Neural crest cell (in vitro differentiated cells): ENCODE measurements at places on chromosomes 3 and 15. TPM values are rescaled to one million over a fixed set of nuclear protein-coding genes. Genes with fewer than 3 reads are reported as not detected.

GRCh38 chr15:67183443-67184169, 70.9 kb downstream of the AAGAB start:
- H3K27ac ChIP-seq, result no peak overlapping the region
- H3K27me3 ChIP-seq, result no peaks in the 10 kb centered on the region
- no peak overlapping the region for H3K4me3 ChIP-seq
- peaks cover 9% of the 10 kb centered on the region for H3K36me3 ChIP-seq

- H3K4me1 ChIP-seq, result peaks cover 45% of the 10 kb centered on the region
- peaks cover 27% of the 10 kb centered on the region for H3K36me3 ChIP-seq
- no peak for DNase-seq
- H3K4me3 ChIP-seq, result no peak overlapping the region
Measured at GRCh38 chr15:85583442-85583841, 203.0 kb downstream of the AKAP13 start.

The PAK6 gene
- 0.28 and 0.93 TPM in 2 replicates for total RNA-seq

DNA sequence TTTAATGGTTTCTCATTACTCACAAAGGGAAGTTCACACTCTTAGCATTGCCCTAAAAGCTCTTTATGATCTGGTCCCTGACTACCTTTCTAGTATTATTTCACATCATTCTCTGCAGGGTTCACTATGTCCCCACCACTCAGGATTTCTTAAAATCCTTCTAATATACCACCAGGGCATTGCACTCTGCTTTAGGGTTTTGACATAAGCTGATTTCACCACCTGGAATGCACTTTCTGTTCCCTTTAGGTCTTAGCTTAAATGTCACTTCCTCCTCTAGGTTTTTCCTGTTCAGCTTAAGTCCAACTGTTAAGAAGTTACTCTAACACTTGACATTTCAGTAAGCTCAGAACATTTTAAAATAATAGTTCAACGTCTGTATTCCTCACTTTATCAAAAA, 81.7 kb downstream of the HCN4 start:
- no peaks in the 10 kb centered on the region for H3K27me3 ChIP-seq
- H3K27ac ChIP-seq, result no peak overlapping the region
- H3K4me3 ChIP-seq, result no peak overlapping the region
- no peak for DNase-seq

DNA sequence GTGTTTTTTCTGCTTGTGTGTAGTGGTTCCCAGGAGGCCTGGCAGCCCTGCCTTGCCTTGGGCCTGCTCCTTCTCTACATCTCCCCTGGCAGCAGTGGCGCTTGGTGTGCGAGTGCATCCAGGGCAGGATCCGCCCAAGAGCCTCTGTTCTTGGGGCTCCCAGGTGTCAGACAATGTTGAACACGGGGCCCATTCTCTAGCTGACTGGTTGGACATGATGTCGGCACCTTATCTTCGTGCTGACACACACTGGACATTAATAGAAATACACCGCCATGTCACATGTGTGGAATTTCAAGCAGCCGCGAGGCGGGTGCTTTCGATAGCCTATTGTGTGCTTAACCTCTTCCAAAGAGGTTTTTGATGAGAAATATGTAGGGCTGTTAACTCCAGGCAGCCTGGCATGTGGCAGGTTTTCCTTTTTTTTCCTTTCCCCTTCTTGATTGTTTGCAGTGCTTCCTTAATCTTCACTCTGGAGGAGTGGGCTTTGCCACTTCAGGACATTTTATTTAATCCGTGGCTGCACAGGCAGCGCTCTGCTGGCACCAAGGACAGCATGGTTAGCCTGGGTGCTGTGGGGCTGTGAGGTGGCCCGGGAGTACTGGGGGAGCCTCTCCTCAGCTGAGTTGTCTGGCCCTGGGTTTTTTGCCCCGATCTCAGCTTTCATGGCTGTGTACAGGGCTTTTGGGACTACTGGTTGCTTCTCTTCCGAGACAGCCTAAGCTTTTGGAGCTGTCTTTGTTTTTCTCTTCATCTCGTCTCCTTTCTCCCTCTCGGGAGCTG, 42.5 kb downstream of the CHCHD6 start:
- H3K4me1 ChIP-seq, result peaks cover 36% of the 10 kb centered on the region
- peaks cover 10% of the 10 kb centered on the region for H3K36me3 ChIP-seq
- no peaks in the 10 kb centered on the region for H3K27me3 ChIP-seq
- H3K4me3 ChIP-seq, result no peak overlapping the region
- DNase-seq, result no peak

DNA sequence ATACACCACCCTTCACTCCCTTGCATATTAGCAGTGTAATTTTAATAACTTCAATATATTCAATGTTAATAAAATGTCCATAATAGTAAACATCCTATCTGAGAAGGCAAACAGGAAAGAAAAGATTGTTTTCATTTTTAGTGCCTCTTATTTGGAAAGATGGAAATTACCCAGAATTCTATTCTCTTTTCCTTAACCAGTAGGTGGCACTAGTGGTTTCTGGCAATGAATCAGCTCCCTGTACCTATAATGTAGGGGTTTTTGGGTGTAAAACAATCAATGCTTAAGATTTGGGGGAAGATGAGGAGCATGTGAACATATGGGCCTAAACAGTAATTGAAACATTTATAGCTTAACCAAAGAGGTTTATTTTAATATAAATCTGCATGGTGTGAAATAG, 5.7 kb upstream of the SEMA6D start:
- peaks cover 14% of the 10 kb centered on the region for H3K4me1 ChIP-seq
- H3K27ac ChIP-seq, result no peak overlapping the region
- no peaks in the 10 kb centered on the region for H3K36me3 ChIP-seq
- H3K27me3 ChIP-seq, result peaks cover 6% of the 10 kb centered on the region
- no peak overlapping the region for H3K4me3 ChIP-seq
- DNase-seq, result no peak

DNA sequence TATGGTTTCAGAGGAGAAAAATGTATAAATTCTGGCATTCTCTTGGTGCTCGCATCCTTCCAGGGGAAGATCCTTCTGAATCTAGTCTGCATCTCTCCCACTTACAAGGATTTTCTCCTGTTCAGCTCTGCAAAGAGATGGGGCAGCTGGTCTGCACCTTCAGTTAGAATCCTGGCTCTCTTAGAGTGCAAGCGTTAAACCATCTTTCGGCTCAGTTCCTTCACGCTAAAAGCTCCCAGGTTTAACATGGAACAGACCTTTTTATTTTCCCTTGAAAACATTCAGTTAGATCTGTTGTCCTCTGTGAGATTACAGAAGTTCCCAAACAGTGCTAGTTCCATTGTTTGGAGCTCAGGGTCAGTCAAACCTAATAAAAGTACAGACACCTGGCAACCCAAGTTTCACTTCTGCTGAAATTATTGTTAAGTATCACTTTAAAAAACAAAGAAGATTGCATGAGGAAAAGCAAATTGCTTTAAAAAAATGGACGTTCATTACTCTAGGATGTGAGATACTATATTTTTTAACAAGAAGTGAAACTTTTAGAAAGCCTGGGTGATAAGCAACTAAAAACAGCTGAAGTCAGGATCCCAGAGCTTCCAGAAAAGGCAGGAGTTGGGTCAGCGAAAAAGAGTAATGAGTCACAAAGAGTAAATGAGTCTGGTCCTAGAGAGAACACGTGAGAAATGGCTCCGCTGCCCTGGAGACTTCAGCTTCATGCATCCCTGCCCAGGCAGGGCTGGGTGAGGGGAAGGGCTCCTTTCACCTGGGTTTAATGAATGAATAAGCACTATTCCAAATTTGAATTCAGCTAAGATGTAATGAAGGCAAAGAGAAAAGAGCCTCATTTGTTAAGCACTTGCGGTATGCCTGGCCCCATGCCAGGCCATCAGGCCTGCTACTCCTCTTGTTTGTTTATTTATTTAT, 63.3 kb downstream of the ABTB1 start:
- H3K4me1 ChIP-seq, result peaks cover 42% of the 10 kb centered on the region
- peaks cover 8% of the 10 kb centered on the region for H3K27me3 ChIP-seq
- H3K4me3 ChIP-seq, result no peak overlapping the region

GRCh38 chr3:188505151-188505550, 351.2 kb downstream of the LPP start:
- H3K4me3 ChIP-seq, result no peak overlapping the region
- H3K4me1 ChIP-seq, result peaks cover 16% of the 10 kb centered on the region
- no peak overlapping the region for H3K27ac ChIP-seq
- no peaks in the 10 kb centered on the region for H3K27me3 ChIP-seq
- DNase-seq, result no peak
